CD4-positive, alpha-beta T cell treated with Interferon gamma for 1 hour (primary cell): ENCODE measurements at places on chromosomes 16 and 17.

- DNase-seq, result peak; percentile 59
Measured at GRCh38 chr17:28726226-28726626, at the start of gene TLCD1. TSS of gene TLCD1 (minus strand) at chr17:28726233. CDS start at chr17:28726097, 136 bp downstream.

GRCh38 chr16:89361751-89362539 lies 128.4 kb downstream of the ANKRD11 start:
- DNase-seq, result peak; percentile 14

DNA sequence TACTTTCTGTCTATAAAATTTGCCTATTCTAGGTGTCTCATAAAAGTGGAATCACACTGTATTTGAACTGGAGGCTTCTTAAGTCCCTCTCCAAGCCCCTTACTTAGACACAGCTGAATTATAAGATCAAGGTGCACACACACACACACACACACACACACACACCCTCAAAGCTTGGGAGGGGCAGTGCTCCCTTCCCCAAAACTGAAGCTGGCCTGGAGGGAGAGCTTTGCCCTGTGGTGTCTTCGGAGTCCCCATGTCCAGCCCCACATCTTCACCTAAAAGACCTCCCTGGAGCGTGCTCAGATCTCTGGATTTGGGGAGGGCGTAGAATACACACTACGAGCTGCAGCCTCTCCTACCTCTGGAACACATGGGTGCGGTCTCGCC lies 828 bp downstream of the EMP2 start:
- DNase-seq, result no peak

DNA sequence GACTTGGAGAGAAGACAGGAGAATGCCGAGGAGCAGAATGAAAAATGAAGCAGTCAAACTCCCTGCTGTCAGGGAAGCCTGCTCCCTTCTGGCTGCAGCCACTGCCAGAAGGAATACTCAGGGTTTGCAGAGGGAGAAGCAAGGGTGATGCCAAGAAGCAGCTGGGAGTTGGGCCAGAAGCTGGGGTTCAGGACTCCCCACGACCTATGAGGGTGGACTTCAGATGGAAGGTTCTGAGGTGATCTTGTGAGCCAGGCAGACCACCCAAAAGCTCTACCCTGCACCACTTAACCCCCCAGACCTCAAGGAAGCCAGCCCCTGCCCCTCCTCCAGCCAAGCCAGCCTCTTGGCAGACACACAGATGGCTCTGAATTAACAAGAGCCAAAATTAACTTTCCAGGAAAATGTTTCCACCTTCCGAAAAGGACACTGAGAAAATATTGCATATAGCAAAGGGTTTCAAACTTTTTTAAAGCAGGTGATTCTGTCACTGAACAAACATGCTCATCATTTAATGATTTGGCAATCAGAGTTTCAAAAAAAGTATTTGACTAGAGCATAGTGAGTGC lies 126.0 kb upstream of the ERCC4 start:
- DNase-seq, result no peak

GRCh38 chr17:15384142-15384787 lies 42.9 kb upstream of the TEKT3 start:
- DNase-seq, result no peak

GRCh38 chr17:28724500-28725165 lies 1.4 kb downstream of the TLCD1 start:
- no peak for DNase-seq

- no peak for DNase-seq
Measured at GRCh38 chr17:79541056-79541850, 69.6 kb downstream of the RBFOX3 start.

- no peak for DNase-seq
Measured at GRCh38 chr16:81463296-81463890, 18.8 kb downstream of the CMIP start.

DNA sequence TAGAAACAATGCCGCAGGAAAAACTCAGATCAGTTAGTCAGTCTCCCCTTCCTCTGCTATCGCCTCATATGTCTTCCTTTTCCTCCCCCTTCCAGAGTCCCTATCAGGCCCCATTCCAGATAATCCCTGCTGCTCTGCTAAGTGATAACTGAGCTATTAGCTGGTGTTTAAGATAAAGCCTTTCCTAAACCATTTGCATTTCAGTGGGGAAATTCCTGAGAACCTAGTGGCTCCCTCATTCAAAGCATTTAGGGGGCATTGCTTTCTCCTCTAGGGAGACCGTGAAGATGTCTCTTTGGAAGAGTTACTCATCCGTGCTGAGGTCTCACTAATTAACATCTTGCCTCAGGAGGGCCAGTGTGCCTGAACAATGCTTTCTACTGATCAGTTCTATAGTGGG lies 401.6 kb downstream of the NPIPA7 start:
- DNase-seq, result no peak

- peak; percentile 51 for DNase-seq
Measured at GRCh38 chr17:47978324-47978723, 7.4 kb downstream of the CDK5RAP3 start.

DNA sequence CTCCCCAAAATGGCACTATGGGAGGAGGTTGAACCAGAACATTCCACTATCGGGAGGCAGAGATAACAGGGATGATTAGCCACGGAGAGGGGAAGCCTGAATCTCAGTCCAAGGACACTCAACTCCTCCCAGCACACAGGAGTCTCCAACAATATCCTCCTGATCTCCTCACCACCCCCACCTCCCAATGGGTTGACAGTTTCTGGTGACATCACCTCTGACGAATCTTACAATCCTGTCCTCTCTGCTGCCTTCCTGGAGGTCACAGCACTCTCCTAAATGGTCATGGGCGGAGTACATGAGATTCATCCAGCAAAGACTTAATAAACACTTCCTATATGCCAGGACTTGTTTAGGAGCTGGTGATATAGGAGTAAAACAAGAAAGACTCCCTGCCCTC lies 80.9 kb downstream of the SLC6A2 start:
- no peak for DNase-seq

DNA sequence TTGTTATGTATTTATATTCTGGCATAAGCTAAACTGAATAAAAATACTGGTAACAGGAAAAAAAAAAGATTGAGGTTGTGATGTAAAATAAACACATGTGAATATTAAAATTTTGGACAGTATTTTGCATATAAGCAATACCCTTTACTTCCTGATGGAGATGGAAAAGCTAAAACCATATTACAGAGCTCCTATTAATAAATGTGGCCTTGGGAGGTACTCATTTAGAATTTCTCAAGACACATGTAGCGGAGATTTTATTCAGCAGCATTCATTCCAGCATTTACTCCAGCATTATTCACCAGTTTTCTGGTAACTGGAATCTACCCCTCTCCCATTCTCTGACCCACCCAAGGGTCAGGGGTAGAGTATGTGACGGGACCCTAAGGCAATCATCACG lies 94.3 kb upstream of the AXIN2 start:
- no peak for DNase-seq

DNA sequence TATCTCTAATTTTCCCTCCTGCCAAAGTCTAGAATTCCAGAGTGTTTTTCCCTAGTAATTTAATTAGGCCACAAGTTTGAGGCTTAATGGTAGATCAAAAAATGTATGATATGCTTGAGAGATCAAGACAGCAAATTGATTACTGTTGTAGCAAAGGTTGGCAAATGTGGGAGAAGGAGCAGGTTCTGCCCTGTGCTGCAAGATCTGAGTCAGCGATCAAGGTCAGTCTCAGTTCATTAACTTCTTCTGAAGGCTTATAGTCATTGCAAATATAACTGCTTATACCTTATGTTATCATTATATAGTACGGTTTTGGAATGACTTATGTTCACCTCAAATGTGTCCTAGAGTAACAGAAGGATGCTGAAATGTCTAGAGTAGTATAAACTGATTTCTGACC lies 231.1 kb upstream of the TBX2 start:
- no peak for DNase-seq

DNA sequence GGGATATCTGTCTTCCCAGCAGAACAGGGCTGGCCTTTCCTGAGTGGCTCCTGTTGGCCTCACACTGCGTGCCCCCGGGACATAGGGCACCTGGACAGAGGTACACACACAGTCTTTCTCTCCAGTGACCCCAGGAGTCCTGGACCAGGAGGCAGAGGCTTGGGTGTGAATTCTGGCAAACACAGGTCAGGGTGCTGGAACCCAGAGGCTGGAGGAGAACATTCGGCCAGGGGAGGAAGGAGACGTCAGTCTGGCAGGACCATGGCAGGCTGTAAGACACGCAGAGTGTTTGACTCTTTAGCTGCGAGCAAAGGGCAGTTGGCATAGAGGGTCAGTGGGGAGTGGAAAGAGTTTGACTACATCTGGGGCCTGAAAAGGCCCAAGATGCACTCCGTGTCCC lies 4.1 kb upstream of the TVP23A start:
- DNase-seq, result no peak

GRCh38 chr17:13490427-13490826 lies 111.3 kb downstream of the HS3ST3A1 start:
- no peak for DNase-seq

DNA sequence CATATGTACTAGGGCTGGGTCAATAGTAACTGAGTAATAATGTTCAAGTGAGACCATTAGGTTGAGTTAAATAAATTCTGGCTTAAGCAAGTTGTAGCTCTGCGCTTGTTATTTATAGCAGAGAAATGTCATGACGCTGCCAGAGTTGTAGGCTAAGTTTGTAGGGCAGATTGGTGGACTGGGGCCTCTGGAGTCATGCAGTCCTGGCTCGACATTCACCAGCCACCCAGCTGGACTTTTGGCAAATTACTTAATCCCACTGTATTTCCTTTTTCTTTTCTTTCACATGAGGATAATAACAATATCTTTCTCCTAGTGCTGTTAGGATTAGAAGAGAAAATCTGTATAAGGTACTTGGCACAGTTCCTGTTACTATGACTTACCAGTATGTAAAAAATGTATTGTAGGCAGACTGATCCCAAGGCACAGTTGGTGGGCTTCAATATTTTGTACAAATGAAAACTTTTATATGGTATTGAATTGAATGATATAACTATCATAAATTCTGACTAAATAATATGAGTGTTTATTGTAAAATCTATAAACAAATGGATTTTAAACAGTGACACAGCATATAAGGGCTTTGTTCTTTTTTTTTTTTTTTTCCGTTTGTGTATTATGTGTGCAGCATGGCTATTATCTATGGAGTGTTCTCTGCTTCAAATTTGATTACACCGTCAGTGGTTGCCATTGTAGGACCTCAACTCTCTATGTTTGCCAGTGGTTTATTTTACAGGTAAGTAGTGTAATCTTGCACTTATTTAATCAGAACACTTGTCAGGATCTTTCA lies 2.6 kb downstream of the MFSD11 start:
- DNase-seq, result no peak

DNA sequence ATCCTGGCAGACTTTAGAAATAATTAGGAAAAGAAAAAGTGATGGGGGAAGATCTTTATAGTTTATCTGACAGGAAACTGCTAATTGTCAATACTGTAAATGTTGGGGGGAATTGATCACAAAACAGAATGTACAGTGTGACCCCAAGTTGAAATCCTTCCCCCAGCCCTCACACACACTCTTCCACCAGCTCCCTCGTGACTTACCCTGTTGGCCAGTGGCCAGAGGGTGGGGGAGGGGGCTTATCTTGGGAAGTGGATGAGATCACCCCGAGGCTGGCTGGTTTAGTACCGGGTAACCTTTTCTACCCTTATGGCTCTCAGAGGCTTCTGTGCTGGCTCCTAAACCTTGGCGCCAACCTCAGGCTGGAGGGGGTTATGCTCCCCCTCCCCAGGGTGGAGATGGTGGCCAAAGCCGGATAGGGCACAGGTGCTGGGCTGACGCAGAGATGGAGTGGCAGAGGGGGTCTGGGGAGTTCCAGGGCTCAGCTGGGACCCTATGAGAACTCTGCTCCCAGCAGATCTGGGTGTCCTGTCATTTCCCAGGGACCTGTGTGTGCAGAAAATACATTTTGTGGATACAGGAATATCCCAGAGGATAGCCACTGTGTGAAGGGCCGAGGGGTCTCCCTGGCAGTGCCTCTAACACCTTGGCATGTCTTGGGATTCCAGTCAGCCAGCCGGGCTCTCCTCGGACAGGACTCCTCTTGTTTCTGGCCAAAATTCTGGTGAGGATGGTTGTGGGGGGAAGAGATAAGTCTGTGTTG lies 18.6 kb downstream of the CDH16 start:
- no peak for DNase-seq

DNA sequence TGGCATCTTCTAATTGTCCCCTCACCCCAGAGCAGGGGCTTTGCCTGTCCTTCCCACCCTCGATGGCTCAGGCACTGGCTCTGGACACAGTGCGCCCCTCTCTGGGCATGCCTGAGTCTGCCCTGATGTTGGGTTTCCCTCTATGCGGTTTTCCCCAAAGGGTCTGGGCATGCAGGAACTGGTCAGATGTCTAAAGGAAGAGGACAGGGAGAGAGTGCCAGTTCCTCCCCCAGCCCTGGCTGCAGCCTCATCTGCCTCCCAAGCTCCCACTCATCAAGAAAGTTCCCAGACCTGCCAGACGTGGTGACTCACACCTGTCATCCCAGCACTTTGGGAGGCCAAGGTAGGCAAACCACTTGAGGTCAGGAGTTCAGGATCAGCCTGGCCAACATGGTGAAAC lies 41.3 kb upstream of the PABPN1L start:
- no peak for DNase-seq

- no peak for DNase-seq
Measured at GRCh38 chr16:87996962-87997880, 46.0 kb downstream of the BANP start.

- DNase-seq, result no peak
Measured at GRCh38 chr17:6994118-6994598, 1.7 kb upstream of the ALOX12 start.

GRCh38 chr17:15124264-15124595 lies 140.9 kb downstream of the PMP22 start:
- no peak for DNase-seq

- no peak for DNase-seq
Measured at GRCh38 chr16:87746178-87746577, 19.6 kb downstream of the KLHDC4 start.

GRCh38 chr17:50144845-50145531 lies 5.5 kb downstream of the PPP1R9B start:
- no peak for DNase-seq

- DNase-seq, result no peak
Measured at GRCh38 chr16:48386559-48387312, 1.5 kb upstream of the SIAH1 start.

- no peak for DNase-seq
Measured at GRCh38 chr17:82815790-82816305, 24.0 kb downstream of the ZNF750 start.

GRCh38 chr16:78606545-78606944 lies 507.1 kb downstream of the WWOX start:
- DNase-seq, result no peak

- no peak for DNase-seq
Measured at GRCh38 chr16:17125671-17126070, 345.1 kb downstream of the XYLT1 start.

DNA sequence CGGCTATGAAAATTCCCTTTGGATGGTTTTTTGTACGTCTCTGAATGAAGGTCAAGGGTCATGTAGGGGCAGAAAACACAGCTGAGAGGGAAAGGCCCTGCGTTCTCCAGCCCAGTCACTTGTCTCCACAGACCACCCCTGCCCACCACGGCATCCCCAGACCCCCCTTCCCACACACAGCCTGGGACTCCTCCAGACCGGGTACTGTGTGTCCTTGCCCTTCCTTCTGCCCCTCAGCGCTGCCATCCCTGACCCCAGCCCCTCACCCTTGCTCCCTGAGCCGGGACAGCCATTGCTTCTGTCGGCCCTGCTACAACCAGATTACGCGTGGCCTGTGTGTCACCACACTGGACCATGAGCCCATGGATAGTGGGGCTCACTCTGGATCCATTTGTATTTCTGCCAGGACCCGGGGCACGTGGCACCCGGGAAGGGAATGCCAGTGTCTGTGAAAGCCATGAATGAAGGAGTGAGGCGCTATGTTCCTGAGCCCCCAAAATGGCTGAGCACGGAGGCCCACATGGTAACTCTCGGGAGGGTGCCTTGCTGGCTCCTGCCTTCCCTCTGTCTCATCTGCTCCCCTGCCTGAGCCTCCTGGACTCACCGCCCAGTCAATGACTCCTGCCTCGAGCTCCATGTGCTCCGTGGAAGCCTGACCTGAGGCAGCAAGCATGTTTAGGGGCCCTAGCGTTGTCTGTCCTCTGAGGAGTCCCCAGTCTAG lies 139.1 kb upstream of the FOXF1 start:
- DNase-seq, result no peak
